ENCODE measurements at places on chromosomes 5 and 9.

GRCh38 chr9:19030899-19031298 is 2.1 kb downstream of the SAXO1 start:
- no peak for DNase-seq

GRCh38 chr9:29285818-29286217 is 1712.5 kb upstream of the C9orf72 start:
- no peak for DNase-seq

GRCh38 chr9:81377921-81378320 is 311.4 kb downstream of the TLE1 start:
- DNase-seq: no peak

DNA sequence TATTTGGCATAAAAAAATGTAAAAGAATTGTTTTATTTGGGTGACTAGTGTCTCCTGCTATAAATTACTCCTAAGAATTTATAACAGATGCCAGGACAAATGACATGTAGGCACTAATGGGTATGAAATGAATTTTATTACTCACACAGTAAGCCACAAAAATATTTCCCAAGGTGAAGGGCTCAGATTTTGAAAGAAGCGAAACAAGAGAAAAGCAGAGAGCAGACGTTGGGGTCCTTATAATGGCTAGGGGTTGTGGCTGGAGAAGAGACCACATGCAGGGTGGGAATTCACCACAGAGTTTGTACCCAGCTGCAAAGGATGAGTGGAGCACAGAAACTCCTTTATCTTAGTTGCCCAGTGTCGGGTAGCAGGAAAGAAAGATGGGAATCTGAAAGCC is 45.0 kb upstream of the PRR16 start:
- peak; percentile 13 for DNase-seq

DNA sequence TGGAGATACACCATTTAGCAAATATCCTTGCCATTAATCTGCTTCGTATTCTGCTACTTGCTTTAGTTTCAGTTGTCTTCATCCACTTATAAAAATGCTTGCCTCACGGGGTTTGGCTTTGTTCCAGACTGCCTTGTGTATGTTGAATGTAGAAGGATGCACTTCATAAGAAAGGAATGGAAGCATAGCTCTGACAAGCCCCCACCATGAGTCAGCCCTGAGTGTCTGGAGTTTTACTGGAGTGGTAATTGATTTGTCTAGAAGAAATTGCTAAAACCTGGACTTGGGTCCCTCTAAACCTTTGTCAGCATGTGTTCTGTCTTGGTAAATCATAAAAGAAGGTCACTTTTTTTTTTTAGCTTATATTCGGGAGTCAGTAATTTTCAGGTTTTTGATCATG is 4.6 kb downstream of the TEX48 start:
- peak; percentile 91 for DNase-seq

DNA sequence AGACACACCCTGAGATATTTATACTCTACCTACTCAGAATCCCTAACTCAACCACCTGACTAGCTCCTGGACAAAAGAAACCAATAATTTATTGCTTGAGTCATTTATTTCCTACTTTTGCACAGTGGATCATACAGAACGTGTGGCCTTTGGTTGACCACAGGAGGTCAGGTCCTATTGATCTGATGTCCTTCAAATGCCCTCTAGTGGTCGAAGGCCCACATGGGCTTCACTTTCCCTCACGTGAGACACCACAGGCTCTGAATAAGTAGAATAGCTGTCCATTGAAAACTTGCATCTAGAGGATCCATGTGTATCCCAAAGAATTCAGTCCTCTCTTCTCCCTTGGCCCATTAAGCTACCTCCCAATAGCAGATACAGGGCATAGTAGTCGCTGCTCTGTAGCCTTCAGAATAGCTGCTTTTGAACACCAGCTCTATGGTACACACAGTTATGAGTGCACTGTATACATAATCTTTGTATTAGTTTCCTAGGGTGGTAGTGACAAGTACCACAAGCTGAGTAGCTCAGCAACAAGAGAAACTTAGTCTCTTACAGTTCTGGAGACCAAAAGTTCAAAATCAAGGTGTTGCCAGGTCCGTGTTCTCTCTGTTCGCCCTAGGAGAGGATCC is 177.6 kb upstream of the SMARCA2 start:
- peak; percentile 17 for DNase-seq

GRCh38 chr5:124310453-124310852 is 436.0 kb downstream of the ZNF608 start:
- DNase-seq: no peak

- no peak for DNase-seq
Measured at GRCh38 chr9:33128570-33128969, 38.6 kb downstream of the B4GALT1 start.

DNA sequence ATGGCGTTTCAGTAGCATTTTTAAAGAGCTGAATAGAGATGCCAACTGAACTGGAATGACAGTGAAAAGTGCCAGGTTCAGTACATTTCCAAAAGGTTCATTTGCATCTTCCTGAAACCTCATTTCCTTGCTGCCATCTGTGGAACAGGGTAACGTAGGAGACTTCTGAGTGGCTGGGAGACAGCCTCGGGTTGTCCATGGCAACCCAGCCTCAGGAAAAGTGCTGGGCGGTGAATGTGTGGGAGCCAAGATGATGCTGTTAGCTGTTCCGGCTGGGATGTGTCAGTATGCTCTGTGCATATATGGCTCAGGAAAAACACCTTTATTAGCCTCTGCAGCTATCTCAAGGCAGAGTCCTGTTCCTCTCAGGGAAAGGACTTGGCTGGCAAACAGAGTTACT is 87.5 kb downstream of the KLHL3 start:
- no peak for DNase-seq

DNA sequence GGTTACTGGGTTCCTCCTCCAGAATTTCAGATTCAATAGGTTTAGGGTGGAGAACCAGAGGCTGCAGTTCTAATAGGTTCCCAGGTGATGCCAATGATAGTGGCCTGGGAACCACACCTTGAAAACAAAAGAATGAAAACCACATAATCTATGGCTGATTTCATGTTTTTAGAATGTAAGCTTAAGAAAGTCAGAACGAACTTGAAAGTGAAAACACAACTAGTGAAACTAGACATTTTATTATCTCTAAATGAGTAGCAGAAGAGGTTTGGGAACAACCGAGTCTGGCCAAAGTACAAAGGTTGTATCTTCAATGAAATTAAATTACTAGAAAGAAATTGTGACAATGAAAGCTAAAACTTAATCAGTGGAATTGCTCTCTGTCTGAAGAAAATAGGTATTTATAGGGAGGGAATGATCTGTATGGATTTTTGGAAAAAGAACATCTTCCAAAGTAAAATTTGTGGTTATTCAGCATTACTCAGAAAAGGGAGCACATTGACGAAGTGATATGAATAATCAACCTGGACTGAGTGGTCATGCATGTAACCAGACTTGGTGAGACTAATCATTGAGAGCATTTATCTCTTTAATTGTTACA is 24.9 kb upstream of the CEP120 start:
- no peak for DNase-seq

DNA sequence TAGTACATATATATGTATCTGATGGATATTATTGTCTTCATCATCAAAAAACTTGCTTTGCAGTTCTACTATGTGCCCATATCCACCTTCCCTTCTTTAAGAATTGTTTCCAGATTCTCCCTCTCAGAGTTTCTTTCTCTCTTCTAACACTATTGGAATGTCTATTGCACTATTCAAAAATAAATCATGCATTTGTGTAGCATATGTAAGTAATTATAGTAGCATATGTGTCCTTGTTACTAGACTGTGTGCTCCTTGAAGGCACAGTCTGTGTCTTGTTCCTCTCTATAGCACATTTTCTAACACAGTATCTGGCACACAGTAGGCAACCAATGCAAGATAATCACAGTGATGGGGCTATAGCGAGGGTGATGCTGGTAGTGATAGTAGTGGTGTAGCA is 43.4 kb upstream of the TRIM32 start:
- DNase-seq: no peak

GRCh38 chr5:179326122-179326927 is 18.9 kb downstream of the ADAMTS2 start:
- DNase-seq: no peak

DNA sequence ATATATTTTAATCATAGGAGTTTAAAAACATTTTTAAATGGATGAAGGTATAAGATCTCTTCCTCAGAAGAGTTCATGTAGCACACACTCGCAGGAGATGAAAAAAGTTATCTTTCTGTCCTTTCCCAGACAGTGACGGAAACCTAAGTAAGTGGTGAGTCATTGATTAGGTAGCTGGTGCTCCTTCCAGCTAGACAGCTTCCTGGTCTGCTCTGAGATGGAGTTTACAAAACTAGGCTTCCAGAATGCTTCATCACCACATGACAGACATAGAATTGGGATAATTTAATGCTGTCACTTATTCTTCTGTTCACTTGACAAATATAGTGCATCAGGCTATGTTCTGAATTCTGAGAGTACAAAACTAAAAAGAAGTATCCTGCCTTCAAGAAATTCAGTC is 2393.0 kb upstream of the C9orf72 start:
- peak; percentile 2 for DNase-seq

GRCh38 chr5:137216976-137217598 is 282.0 kb downstream of the SPOCK1 start:
- DNase-seq: no peak

GRCh38 chr9:92115071-92115858 is at the start of gene SPTLC1:
Gene SPTLC1 (minus strand): TSS chr9:92115413. CDS start chr9:92115370, 43 bp downstream.
- peak; percentile 93 for DNase-seq

DNA sequence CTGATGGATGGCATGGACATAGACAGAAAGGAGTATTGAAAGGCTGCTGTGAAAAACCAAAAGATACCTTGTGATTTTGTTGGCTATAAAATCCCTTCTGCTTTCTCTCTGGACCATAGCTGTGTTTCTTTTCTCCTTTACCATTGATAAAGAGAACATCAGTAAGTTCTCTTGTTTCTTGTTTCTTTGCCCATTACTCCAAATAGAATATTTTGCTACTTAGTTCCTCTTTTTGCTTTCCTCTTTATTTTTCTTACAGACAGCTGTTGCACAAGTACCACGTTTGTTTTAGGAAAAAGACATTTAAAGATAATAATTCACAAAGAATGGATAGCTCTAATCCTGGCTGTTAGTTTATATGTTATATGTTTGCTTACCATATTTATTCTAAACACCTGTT is 1129.2 kb downstream of the DTWD2 start:
- DNase-seq: no peak

Measured in HTR-8/SVneo (cell line).